ENCODE measurements at places on chromosomes 5 and 9.

DNA sequence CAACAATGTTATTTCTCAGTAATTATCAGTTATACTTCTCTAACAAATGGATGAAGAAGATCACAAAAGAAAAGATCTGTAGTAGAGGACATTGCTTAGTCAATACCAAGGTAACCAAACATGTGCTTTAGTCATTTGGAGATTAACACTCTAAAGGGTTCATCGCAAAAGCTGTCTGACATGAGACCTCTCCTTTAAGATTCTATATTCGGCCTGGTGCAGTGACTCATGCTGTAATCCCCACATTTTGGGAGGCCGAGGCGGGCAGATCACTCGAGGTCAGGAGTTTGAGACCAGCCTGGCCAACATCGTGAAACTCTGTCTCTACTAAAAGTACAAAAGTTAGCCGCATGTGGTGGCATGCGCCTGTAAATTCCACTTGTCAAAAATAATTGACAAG, 18.3 kb upstream of the CKMT2 start:
- no peak for DNase-seq

- DNase-seq: no peak
Measured at GRCh38 chr5:55407059-55407684, 99.4 kb downstream of the MTREX start.

DNA sequence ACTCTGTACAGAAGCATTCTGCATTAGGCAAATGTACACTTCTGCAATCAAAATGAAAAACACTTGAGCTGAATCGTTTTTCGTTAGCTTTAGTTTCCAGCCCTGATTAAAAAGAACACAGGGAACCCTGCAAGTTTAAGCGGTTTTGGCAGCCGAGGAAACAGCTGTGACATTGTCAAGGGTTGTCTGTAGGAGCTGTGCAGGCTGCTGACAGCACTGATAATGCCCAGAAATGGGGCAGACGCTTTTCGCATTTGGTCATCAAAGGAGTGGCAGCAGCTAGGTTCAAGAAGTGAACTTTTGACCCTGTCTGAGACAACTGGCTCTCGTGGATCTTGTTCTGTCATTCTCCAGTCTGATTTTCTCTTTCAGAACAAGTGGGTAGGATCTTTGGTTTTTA, 165.6 kb upstream of the CCDC152 start:
- no peak for DNase-seq

- DNase-seq: no peak
Measured at GRCh38 chr5:159341906-159342310, 11.6 kb upstream of the IL12B start.

- no peak for DNase-seq
Measured at GRCh38 chr9:33124751-33125381, 42.3 kb downstream of the B4GALT1 start.

DNA sequence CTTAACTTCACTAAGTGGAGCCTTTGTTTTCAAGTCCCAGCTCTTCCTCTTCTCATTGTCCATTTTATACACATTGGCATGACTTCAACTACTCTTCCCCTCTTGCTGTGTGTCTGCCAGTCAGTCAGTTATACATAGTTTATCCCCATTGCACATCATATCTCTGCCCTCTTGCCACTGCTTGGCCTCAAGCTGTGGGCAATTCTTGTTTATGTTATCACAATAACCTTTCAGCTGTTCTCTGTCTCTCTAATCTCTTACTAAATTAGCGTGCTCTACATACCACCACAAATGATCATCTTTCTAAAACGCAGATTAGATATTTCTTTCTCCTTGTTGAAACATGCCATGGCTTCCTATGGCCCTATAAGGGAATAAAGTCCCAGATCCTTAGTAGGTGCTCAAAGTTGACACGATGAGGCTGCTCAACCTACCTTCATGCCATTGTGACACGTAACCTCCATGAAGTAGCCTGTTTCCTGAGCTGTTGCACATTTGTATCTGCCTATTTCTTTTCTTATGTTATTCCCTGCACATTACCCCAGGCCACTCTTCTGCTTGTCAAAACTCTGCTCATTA, 239.3 kb downstream of the GAS1 start:
- no peak for DNase-seq

GRCh38 chr9:90219548-90220118, 423.0 kb downstream of the DIRAS2 start:
- peak; percentile 80 for DNase-seq

Measured in endodermal cell (in vitro differentiated cells).